NCI-H187 treated with DMSO at 0.1 percent for 48 hours (cell line): ENCODE measurements at places on chromosomes 5 and 9.

- no peak for DNase-seq
These were observed 388.8 kb downstream of the ZSWIM6 start for GRCh38 chr5:61720829-61721228.

- DNase-seq = no peak
These were observed 52.1 kb upstream of the DAB2 start for GRCh38 chr5:39476843-39477220.

DNA sequence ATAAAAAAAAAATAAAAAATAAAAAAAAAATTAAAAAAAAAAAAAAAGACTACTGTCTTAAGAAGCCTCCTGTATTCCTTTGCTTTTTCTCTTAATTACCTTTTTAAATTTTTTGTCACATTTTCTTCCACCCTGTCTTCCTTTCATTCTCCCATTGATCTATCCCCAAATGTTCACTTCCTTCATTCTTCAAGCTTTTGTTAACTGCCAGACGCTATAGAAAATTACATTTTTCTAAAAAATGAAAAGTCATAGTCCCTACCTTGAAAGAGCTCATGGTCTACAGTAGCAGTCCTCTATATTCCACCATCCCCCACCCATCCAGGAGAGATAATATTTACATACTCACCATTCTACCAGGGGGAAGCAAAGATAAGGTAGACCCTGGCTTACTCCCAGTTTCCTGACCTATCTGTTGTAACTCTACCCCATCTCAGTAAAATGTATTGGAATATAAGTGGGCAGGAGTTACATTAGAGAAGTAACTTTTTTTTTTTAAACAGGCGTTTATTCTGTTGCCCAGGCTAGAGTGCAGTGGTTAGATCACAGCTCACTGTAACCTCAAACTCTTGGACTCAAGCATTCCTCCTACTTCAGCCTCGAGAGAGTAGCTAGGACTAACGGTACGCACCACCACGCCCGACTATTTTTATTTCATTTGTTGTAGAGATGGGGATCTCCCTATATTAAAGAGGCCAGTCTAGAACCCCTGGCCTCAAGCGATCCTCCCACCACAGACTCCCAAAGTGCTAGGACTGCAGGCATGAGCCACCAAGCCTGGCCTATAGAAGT is 3.8 kb upstream of the PRKAA1 start:
- no peak for DNase-seq

GRCh38 chr5:11531811-11532555 is 372.3 kb downstream of the CTNND2 start:
- no peak for DNase-seq

DNA sequence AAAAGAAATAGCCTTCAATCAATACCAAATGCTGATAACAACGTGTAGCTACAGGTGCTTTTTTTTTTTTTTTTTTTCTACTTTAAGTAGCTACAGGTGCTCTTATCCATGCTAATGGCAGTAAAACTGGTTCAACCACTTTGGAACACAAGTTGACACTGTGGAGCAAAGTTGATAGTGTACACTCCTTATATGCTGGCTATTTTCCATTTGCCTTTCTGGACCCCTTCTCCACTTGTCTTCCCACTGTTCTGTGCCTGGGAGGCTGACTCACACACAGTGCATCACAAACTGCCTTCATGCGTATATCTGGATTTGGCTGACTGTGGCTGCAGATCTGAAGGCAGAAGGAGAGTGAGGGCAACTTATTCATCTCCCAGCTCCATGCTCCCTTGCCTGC is 247.9 kb downstream of the MSX2 start:
- DNase-seq = peak; percentile 41

GRCh38 chr5:51273871-51274270 is 109.4 kb upstream of the ISL1 start:
- no peak for DNase-seq

DNA sequence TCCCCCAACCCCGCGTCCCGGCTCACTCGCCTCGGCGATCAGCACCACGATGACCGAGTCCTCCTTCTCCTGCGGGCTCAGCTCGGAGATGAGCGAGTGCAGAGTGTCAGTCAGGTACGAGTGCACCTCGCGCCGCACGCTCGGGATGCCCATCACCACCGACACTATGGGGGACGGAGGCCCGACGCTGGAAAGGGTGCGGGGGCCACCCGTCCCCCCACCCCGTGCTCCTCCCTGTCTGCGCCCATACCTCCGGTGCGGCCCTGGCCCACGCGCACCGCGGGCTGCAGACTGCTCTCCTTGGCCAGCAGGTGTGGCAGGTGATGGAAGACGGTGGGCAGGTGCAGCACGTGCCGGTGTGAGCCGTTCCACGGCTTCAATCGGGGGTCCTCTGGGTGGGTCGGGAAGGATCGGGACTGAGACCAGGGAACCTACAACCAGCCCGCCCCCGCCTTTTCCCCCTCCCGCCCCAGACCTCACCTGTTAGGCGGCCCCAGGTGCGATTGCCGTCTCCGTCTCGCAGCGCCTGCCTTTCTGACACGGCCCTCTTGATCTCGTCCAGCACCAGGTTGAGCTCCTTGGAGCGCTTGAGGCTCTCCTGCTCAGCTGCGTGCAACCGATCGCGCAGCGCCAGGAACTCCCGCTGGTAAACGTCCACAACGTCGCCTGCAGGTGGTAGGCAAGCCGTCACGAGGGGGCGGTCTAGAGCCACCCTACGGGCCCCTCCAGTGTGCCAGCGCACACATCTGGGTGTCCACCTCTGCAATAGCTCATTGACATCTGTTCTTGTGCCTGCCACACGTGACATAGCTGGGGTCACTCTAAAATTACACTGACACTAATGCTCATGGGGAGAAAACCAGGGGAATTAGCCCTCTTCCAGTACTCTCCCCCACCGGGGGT is 5.1 kb downstream of the MGAT4B start:
- DNase-seq = peak; percentile 33

- peak; percentile 13 for DNase-seq
These were observed 148.4 kb downstream of the MAPKAP1 start for GRCh38 chr9:125558453-125559092.

DNA sequence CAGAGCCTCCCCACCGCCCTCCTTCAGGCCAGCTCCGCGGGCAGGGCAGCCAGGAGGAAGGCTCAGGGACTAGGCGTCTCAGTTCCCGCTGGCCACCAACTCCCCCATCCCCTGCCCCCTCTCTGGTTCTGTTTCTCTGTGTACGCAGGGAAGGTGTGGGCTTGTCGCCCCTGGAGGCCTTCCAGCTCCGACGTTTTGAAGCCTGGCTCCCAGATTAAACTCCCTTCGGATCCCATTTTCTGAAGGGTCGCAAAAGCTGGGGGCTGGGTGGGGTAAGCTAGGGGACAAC is 346 bp downstream of the ATOX1 start:
- no peak for DNase-seq

GRCh38 chr9:7967851-7968250 is 168.3 kb upstream of the DMAC1 start:
- DNase-seq = no peak

DNA sequence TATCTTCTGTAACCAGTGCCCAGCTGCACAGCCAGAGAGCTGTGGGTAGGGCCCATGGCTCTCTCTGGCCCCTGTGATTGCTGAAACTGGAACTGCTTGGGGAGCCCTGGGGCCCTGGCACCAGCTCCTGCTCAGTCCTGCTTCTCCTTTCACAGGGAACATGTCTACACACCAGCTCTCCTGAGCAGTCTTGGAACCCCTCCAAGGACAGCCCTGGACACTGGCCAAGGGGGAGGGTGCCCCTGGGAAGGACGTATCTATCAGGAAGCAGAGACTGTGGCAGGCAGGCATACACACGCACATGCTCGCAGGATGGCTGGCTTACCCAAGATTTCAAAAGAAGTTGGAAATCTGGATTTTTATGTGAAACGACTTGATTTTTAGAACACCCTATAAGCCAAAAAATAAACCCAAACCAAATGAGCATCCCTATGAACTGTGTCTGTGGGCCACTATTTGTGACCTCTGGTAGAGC is 8.8 kb upstream of the TRAF1 start:
- DNase-seq = peak; percentile 2

- DNase-seq = no peak
These were observed 114.3 kb upstream of the OTULINL start for GRCh38 chr5:14467251-14467650.

- no peak for DNase-seq
These were observed 41.4 kb downstream of the MVB12B start for GRCh38 chr9:126368020-126368419.

DNA sequence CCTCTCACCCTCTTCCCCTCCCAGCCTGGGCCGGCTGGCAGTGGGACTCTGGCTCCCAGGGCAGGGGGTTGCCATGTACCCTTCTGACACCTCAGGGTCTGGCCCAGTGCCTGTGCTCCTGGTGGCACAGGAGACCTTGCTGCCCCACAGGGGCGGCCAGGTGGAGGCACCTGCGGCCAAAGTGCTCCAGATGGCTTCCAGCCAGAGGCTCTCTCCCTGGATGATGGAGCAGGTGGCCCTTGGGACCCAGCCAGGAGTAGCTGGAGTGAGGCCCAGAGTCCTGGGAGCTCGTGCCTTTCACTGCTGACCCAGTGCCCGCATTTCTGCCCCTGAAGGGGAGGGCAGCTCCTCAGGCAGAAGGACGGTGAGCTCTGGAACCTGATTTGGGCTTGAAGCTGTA is 87.3 kb downstream of the NTNG2 start:
- no peak for DNase-seq

GRCh38 chr9:38137342-38137741 is 68.3 kb upstream of the SHB start:
- DNase-seq = no peak

- DNase-seq = no peak
These were observed 164.7 kb upstream of the IRX2 start for GRCh38 chr5:2916076-2916682.
